Astrocyte of the cerebellum (primary cell): ENCODE measurements at places on chromosomes 7 and 10.
A peak's percentile ranks its signal among the peaks of the same experiment; 100 is the strongest.

DNA sequence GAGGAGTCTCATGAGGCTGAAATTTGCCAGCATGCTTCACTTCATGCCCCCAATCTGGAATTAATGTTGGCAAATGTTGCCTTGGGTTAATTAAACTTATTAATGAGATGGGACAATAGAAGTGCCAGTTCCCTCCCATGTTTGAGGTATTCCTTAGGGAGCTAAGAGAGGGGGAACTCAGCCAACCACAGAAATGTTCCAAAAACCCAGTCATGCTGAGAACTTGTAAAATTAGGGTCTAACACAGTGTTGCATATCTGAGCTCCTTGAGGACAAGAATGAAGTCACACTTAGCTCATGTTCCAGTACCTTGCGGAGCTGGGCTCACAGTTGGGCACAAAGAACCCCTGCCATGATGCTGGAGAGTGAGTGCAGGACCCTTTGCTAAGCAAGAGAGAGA, 89.4 kb downstream of the OAT start:
- no peak for DNase-seq

DNA sequence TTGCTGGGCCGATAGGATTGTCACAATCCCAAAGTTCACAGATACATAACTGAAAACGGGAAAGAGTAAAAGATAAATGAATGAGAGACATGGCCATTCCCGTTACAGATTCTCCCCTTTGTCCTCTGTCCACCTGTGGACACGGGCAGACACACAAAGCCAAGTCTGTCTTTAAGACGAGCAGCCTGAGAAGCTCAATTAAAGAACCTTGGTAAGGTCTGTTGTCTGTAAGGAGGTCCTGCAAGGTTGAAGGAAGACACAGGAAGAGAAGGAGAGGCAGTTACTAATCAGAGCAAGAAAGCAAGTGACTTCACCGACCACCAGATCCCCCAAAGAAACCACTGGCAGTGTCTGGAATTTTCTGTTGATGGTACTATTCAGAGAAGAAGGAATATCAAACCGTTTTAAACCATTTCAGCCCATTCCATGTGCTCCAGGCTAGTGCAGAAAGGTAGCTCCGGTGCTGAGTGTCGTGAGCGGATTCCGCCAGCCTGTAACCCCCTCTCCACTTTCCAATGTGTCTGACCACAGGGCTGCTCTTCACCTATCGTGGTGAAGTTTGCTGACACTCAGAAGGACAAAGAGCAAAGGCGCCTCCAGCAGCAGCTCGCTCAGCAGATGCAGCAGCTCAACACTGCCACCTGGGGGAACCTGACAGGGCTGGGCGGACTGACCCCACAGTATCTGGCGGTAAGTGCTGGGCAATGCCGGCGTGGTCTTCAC, 252.6 kb downstream of the CELF2 start:
- DNase-seq, result peak; percentile 40

- DNase-seq, result no peak
Measured at GRCh38 chr10:101238732-101239105, 9.5 kb upstream of the LBX1 start.

GRCh38 chr7:128215281-128215680, 25.8 kb upstream of the LEP start:
- DNase-seq, result peak; percentile 51

- no peak for DNase-seq
Measured at GRCh38 chr10:4804465-4804864, 21.5 kb upstream of the AKR1E2 start.

- no peak for DNase-seq
Measured at GRCh38 chr10:119542988-119543813, 682 bp upstream of the RGS10 start.

- no peak for DNase-seq
Measured at GRCh38 chr10:29306688-29307087, 17.8 kb downstream of the LYZL1 start.

DNA sequence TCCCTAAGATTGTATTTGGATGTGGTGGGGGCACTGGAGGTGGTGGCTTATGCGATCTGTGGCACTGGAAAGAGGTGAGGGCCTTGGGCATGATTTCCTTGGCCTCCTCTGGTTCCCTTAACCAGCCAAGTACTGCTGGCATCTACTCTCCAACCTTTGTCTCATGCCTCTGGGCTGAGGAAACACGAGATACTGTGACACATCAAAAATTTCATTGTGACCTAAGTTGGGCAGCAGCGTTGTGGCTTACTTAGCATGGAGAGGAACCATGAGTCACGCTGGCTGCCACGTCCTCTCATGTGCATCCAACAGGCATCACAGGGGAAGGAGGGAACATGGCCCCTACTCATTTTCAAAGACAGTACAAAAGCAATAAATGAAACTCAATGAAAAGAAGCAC, 29.7 kb upstream of the GSDME start:
- DNase-seq, result peak; percentile 81

GRCh38 chr7:87474533-87475358, 734 bp downstream of the ABCB4 start:
- no peak for DNase-seq

DNA sequence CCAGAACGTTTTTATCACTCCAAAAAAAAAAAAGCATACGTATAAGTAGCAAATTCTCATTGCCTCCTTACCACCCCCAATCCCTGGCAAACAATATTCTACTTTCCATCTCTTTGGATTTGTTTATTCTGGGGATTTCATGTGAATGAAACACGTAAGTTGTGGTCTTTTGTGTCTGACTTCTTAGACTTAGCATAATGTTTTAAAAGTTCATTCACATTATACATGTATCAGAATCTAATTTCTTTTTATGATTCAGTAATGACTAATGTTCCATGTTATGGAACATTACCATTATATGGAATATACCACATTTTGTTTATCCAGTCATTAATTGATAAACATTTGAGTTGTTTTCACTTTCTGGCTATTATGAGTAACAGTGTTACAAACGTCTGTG, 12.5 kb upstream of the KLHL7 start:
- DNase-seq, result no peak

- no peak for DNase-seq
Measured at GRCh38 chr7:80440883-80441282, 71.0 kb downstream of the GNAT3 start.

DNA sequence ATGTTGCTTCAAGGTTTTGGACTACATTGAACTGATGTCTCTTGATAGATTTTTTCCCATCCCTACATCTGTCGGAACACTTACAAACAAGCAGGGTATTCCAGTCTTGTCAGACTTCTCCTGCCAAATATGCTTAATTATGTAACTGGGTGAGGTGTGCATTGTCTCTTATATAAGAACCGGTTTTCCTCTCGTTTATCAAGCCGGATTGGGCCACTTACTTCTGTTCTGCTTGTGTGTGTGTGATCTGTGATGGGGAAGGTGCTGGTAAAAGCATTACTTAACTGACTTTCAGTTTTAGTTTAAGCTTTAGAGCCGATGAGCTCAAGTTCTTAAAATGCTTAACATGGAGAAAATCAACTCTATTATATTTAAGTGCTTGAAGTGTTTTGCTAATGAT, 57.9 kb downstream of the OTUD1 start:
- DNase-seq, result no peak

GRCh38 chr7:77329466-77330168, 86.5 kb downstream of the GSAP start:
- DNase-seq, result no peak

DNA sequence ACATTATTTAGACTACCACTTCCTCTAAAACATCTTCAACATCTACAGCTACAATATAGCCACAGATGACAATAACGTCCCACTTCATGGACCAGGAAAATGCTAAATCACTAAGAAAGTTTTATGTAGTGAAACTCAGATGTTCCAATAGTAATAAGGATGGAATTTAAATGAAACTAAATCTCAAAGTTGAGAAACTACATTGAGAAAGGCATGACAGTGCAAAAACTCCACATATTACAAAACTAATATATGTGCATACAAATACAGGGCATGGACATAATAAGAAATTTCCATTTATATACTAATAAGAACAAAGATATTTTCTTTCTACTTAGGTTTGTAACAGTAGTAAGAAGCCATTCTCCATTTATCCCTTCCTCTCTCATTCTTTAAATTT, 31.1 kb downstream of the POT1 start:
- no peak for DNase-seq

DNA sequence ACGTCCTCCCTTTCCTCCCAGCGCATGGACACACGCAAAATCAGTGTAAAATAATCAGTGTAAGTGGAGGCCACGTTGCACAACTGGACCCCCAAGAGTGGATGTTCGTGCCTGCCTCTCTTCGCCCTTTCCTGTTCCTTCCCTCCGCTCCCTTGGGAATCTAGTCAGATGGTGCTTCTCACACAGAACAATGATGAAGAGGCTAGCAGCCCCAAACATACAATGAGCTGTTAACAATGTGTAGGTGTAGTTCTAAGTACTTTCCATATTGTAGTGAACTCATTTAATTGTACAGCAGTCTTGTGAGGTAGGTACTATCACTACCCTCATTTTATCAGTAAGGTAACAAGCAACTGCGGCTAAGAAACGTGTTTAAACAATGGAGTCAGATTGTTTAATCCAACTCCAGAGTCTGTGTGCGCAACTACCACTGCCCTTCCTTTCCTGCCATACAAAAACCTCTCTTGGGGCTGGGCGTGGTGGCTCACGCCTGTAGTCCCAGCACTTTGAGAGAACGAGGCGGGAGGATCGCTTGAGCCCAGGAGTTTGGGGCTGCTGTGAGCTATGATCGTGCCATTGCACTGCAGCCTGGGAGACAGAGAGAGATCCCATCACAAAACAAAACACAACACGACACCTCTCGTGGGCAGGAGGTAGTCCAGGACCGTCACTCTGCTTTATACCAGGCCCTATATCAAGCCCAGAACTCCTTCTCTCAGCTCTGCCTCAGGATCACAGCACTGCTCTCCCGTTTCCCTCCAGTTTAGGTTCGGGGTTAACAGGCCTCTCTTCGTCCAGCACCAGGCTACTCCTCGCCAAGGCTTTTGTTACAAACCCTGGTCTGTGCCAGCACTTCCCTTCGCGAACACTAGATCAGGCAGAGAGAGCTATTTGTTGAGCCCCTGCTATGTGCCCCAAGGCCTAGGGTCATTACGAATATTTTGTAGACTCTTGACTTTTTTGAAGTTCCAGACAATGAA, 1.1 kb downstream of the FKBP9 start:
- no peak for DNase-seq

- no peak for DNase-seq
Measured at GRCh38 chr7:135168489-135169140, 1.9 kb downstream of the CYREN start.

- DNase-seq, result peak; percentile 80
Measured at GRCh38 chr10:110664483-110665420, 20.6 kb downstream of the RBM20 start.

DNA sequence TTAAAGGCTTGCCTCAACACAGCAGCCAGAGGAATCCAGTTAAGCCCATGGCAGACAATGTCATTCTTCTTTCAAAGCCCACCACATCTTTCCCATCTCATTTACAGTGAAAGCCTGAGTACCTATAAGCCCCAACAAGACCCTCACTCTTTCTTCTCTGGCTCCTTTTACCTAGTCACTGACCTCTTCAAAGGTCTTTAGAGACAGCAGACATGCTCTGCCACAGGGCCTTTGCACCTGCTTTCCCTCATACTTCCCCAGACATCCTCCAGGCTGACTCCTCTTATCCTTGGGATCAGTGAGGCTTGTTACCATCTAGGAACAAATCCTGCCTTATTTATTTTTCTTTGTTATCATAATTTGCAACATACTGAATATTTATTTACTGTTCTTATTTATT, 17.8 kb downstream of the HYAL4 start:
- no peak for DNase-seq

DNA sequence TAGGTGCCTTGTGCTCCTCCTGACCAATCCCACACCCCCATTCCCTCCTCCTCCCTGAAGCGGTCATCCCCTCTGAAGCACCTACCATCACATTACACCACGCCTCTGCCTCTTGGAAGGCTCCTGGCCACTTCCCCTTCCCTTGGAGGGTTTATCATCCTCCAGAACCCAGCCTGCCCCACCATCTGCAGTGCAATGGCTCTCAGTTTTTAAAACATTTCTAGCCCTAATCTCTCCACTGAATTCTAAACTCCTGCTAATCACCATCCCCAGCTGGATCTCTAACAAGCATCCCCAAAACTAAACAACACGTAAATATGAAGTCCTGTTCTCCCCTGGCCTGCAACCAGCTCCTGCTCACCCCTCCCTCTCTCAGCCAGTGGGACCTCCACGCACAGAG, 70.6 kb downstream of the PIP4K2A start:
- DNase-seq, result no peak

DNA sequence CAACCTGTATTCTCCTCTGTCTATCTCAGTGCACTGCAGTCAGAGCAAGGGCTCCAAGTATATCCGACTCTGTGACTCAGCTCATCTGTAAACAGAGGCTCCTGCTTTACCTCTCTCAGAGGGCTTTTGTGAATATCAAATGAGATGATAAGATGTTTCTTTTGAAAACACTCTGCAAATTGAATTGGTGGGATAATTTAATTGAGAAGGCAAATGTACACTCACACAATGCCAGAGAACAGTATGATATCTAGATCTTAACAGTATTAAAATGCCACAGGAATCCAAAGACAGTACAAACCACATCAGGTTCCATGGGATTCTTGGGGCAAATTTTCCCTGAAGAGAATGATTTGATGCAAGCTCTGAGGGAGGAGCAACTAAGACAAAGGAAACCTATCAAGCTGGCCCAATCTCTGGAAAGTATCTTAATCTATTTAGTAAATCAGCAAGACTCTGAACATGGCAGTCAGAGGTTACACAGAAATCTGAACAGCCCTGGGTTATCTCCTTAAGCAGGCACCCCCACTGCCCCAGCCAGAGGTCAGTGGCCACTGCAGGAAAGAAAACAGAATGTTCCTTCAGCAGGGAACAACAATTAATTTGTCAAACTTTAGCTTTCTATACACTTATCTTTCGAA, 45.9 kb downstream of the DOCK4 start:
- DNase-seq, result peak; percentile 63

DNA sequence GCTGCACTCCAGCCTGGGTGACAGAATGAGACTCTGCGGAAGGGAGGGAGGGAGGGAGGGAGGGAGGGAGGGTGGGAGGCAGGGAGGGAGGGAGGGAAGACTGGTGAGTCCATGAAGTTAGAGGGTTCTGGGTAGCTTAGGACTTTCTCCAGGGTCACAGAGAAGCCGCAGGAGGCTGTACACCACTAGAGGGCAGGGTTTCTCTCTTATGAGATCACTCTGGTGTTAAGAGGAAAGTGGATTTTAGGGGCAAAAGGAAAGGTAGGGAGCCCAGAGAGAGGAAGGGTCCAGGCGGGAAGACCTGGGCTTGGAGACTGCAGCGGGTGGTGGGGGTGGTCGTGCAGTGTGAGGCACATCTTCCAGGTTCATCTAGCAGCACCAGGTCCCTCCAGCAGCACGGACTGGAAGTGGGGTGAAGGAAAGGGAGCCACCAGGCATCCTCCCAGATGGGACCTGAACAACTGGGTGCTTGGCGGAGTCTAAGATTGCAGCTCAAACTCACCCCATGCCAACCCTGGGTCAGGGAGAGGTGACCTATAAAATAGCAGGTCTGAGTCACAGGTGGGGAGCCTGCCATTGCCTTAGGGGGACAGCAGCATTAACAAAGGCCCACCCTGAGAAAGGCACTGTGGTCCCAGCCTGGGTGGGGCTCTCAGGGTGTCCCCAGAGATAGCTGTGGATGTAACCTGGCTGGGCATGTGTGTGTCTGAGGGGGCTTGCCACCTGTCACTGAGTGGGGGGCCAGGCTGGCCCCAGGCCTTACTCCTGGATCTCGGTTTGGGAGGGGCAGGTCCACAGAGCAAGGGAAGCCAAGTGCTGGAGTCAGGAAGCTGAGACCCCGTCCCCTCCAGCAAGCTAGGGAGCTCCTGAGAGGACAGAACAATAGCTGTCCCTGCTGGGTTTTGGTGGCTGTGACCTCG, 48.5 kb upstream of the SLC29A3 start:
- peak; percentile 50 for DNase-seq

GRCh38 chr10:63204667-63205391, 71.7 kb downstream of the NRBF2 start:
- no peak for DNase-seq
